HFFc6 (cell line): ENCODE measurements at places on chromosomes 5 and 9. TPM values are rescaled to one million over a fixed set of nuclear protein-coding genes. Genes with fewer than 3 reads are reported as not detected.

DNA sequence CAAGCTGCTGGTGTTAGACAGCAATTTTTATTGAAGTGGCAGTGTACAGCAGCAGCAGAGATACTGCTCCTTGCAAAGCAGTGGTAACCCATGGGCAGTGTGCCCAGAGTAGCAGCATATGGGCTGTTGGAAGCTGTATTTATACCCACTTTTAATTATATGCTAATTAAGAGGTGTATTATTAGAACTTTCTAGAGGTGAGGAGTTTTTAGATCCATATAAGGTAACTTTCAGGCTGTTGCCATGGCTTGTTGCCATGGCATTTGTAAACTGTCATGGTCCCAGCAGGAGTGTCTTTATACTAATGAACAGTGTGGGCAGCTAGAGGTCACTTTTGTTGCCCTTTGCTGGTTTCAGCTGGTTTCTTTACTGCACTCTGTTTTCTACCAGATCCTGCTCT lies 3.7 kb upstream of the PJA2 start:
- peak; percentile 21 for DNase-seq

- DNase-seq = peak; percentile 52
These were observed 63.7 kb downstream of the HABP4 start for GRCh38 chr9:96513622-96514021.

DNA sequence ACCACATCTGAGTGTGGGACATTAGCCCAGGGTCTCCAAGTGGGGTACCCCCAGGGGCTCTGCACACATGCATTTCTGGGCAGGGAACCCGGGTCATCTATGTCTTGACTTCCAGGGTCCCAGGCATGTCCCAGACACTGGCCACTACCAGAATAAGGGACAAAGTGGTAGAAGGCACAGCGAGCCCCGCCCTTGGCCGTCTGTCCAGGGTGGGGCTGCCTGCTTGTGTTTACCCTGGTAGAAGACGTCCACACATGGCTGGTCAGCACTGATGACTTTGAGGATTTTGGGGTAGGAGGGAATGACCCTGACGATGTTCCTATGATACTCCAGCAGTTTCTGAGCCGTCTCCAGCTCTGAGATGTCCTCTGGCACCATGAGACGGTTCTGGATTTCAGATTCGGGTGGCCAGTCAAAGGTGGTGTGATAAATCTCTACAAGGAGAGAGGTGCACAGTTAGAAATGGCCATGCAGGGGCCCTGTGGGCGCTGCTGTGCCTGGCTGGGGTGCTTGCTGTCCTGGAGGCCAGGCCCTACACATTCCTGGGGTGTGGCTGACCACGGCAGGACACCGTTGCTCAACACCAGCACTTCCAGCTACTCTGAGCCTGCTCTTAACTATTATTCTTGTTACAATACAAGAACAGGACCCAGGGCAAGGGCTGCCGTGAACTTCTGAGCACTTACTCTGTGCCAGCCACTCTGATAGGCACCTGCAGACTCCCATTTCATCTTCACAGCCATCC lies 51.3 kb downstream of the AK8 start:
- DNase-seq = no peak

DNA sequence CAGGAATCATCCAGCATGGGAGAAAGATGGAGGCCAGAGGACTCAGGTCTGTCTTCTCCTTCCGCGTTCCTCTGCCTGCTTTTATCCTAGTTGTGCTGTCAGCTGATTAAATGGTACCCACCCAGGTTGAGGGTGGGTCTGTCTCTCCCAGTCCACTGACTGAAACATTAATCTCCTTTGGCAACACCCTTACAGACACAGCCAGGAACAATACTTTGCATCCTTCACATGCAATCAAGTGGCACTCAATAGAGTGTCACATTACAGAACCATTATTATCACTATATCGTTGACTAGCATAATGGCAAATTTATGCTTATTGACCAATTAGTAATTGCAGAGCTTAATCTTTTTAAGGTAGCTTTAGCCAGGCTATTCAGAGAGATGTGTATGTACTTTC lies 64.8 kb downstream of the UNC13B start:
- DNase-seq = no peak

DNA sequence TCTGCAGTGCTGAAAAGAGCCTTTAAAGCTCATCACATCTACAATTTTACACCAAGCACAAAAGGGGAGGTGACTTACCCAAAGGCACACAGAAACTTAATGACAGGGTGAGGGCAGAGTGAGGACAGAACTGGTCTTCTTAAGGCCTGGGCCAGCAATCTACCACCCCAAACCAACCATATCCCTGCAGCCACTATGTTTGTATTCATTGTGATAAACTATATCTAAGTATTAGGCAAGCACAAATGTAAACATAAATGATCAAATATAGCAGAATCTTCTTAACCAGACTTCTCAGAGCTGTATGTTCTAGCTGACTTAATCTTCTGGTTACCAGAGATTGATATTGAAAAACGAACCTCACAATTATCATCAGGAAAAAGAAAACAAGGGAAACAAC lies 47.9 kb upstream of the RNF38 start:
- no peak for DNase-seq

DNA sequence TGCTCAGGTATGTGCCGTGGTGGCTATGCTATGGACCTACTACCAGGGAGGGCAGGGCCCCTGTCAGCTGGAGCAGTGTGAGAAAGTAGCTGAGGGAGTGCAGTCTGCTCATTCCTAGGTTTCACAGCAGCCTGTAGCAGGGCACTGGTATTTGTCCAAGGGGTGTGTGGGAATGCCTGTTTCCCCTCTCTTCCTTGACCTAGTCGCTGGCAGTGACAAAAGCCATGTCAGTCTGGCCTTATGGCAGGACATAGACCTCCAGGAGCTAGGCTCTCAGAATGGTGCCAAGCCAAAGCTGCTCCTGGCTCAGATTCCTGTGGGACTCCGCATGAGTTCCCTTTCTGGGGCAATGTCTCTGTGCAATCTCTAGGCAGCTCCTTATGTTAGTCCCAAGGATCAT lies 253.9 kb upstream of the TYRP1 start:
- DNase-seq = no peak

- peak; percentile 25 for DNase-seq
These were observed 530 bp downstream of the UCK1 start for GRCh38 chr9:131530546-131530919.

GRCh38 chr5:169160405-169160901 lies 140.5 kb downstream of the SLIT3 start:
- DNase-seq = peak; percentile 14

DNA sequence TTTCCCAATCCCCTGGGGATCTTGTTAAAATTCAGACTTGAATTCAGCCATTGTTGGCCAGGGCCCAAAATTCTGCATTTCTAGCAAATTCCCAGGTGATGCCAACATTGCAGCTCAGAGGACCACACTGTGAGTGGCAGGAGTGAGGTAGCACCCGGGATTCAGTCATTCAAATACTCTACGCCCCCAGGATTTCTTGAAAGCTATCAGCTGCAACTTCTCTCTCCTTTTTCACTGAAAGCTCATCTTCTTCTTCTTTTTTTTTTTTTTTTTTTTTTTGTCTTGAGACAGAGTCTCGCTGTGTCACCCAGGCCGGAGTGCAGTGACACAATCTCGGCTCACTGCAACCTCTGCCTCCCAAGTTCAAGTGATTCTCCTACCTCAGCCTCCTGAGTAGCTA lies 19.3 kb upstream of the ANKH start:
- no peak for DNase-seq

DNA sequence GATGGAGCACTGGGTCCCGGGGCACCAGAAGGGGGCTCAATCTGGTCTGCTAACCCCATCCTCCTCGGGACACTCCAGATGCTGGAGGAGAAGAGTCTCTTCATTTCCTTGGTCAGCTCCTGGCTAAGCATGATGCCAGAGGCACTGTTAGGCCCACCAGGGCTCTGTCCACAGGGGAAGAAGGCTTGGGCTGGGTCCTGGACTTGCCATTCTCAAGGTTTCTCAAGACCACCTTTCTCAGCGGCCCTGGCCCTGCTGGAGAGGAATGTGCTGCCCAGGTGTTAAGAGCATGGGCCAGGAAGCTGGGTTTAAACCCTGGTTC lies 7.9 kb downstream of the SH2D3C start:
- DNase-seq = no peak

GRCh38 chr5:17218353-17219005 lies 1.0 kb downstream of the BASP1 start:
- peak; percentile 44 for DNase-seq

DNA sequence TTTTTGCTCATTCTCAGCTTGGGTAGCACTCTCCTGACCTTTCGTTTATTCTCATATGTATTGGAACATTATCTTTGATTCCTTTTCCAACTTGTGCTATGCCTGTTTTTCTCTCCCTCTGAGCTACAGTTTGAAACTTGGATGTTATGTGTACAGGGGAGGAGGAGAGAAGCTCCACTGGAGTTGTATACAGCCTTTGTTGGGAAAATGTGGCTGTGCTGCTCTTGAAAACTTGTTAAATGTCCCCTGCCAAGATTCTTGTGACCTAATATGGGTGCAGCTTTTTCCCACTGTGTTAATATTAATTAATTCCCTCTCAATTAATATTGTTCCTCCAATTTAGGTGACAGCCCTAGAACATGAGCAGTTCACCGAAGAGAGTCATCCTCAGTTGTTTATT lies 235.4 kb downstream of the AOPEP start:
- no peak for DNase-seq

GRCh38 chr5:138778234-138778633 lies 25.0 kb downstream of the CTNNA1 start:
- no peak for DNase-seq

DNA sequence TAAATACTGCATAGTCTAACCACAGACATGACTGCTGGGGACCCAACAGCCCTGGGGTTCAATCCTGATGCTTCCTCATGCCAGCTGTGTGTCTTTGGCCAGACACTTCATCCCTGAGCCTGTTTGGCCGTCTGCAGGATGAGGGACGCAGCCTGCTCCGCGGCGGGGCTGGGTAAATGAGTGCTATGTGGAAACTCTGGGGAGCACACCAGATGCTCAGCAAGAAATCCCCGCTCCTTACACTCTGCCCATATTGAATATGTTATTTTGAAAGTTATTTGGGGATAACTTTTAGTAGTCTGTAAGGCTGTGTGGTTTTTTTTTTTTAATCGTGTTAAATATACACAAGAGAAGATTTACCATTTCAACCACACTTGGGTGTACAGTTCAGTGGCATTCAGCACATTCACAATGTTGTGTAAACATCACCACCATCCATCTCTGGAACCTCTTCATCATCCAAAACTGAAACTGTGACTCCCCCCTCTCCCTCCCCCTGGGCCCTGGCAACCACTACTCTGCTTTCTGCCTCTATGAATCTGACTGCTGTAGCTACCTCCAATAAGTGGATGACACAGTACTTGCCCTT lies 42.7 kb downstream of the SH3PXD2B start:
- no peak for DNase-seq

DNA sequence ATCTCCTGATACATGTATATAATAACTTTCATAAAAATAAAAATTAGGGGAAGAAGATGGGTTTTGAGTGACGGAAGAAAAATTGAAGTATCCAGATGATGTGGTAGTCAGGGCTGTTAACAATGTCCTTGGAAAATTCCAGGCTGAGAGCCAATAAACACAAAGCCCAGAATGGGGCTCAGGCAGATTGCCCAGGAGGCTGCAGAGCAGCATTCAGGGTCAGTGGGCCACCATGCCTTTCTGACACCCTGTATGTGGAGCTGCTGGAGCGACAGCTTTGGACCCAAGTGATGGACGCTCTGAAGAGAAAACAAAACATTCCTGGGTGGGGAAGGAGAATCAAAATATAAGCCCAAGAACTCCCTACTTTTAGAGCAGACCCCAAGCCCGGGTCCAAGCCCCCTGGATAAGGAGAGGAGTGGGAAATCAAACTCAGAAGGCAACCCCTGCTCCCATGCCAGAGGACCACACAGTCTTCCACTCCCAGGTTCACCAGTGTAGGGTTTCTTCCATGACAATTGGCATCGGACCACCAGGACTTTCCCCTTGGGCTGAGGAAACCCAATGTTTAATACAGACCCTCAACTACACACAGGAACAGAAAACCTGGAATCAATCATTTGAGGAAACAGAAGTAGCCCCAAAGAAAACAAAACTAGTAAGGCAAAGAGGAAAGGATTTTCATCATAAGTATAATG lies 45.7 kb upstream of the SPATA31C2 start:
- no peak for DNase-seq

- peak; percentile 28 for DNase-seq
These were observed 167.3 kb downstream of the MUSK start for GRCh38 chr9:110835859-110836271.

GRCh38 chr9:91790917-91791316 lies 159.1 kb downstream of the ROR2 start:
- DNase-seq = peak; percentile 40

DNA sequence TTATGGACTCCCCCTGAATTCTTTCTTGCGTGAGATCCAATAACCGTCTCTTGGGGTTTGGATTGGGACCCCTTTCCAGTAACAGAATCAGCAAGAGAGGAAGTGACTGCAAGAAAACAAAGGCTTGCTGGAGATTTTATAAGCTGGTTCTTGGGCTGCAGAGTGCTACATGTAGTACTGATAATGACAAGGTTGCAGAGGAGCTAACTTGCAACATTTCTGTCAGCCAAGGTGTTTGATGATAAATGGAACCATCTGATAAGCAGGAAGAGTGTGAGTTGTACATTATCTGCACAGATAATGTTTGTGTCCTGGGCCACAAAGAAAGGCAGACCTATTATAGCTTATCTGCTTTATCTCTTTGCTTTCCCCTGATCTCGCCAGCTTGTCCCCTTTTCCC lies 37.1 kb downstream of the DNAJB5 start:
- no peak for DNase-seq

- peak; percentile 68 for DNase-seq
These were observed 66.4 kb downstream of the MACROH2A1 start for GRCh38 chr5:135332519-135333150.

DNA sequence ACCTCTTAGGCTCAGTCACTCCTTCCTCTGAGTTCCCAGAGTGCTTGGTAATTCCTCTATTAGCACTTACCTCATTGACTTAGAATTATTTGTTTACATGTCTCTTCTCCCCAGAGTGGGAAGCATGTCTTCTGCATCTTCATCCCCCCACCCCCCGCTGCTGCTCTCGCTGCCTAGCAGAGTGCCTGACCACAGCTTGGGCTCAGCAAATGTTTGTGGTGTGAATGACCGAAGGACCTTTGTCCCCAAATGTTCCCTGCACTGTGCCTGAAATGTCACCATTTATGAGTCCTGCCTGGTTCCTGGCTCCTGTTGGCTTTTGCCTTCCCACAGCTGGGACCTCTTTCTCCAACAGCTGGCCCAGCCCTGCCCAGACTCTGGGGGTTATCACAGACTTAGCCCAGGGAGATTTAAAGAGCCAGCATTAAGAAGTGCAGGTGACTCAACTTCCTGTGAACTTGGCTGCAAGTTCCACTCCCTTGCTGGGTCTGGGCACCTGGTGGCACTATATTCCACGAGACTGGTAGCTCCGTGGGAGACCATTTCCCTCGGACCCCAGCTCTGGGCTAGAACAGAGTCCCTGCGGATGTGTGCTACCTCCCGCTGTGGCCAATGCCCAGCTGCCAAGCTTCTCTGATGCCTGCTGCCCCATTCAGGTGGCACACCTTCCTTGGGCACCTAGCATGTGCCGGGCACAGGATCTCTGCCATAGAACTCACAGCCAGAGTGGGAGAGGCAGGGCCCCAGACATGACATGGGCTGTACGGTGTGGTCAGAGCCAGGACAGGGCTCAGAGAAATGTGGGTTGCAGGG lies 1.8 kb upstream of the HMCN2 start:
- no peak for DNase-seq

The PCDHB15 gene
- total RNA-seq = 0.70 and 0.97 TPM in 2 replicates

The LSM11 gene
- 1.9 to 3.0 TPM (median 2.3 TPM) in 3 replicates for total RNA-seq

The RAB3C gene
- not detected in 3 replicates for total RNA-seq

The CXCL14 gene
- not detected in 3 replicates for total RNA-seq

The IL31RA gene
- 0.08 to 0.26 TPM (median 0.14 TPM) in 3 replicates for total RNA-seq

The SHISAL2B gene
- total RNA-seq = not detected in 3 replicates

The MARCHF11 gene
- not detected in 3 replicates for total RNA-seq

The HTR4 gene
- not detected in 3 replicates for total RNA-seq
